ENCODE measurements at places on chromosomes 3 and 15.
A peak's percentile ranks its signal among the peaks of the same experiment; 100 is the strongest.

- DNase-seq = no peak
These were observed 20.3 kb upstream of the MAP3K13 start for GRCh38 chr3:185342459-185343174.

- no peak for DNase-seq
These were observed 155.9 kb downstream of the RBMS3 start for GRCh38 chr3:29436612-29437323.

DNA sequence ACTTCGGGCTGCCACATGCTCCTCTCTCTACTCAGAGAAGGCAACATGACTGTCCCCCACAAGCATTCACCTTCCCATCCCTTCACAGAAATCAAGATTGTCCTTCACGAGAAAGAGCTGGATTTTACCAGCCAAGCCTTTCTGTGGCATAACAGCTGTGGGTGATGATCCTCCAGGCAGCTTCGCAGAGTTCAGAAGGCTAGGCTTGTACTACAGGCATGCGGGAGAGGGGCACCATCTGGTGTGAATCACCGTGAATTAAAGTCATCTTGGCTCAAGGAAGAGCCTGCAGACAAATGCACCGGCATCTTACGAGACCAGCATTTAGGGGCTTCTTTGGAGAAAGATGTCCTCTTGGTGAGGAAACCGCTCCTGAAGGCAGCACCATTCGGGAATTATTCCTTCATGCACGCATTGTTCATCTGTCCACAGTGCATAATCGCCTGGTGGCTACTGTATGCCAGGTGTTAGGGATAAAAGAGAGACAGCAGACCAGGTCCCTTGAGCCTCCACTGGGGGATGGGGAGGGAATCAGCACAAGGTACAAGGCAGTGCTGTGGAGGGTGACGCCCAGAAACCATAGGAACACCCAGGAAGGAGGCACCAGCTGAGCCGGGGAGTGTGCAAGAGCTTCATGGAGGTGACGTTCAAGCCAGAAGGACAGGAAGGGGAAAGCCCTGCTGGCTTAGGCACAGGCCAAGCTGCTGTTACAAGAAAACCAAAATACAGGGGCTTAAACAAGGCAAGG is 108.6 kb downstream of the TMEM266 start:
- no peak for DNase-seq

DNA sequence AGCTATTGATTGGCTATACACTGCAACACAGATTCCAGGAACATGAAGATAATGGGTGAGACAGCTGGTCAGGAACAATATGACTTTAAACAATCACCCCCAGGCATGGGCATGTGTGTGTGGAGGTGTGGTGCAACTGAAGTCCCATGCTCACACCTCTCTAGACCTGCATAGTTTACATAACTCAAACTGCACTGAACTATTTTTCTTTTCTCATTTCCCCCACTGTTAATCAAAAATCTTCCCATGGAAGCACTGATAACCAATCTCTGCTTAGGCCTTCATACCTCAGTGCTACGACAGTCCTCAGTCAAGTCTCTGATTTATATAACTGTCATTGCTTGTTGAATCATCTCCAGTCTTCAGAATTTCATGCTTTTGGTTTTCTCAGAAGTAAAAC is 600.2 kb downstream of the NTRK3 start:
- no peak for DNase-seq

DNA sequence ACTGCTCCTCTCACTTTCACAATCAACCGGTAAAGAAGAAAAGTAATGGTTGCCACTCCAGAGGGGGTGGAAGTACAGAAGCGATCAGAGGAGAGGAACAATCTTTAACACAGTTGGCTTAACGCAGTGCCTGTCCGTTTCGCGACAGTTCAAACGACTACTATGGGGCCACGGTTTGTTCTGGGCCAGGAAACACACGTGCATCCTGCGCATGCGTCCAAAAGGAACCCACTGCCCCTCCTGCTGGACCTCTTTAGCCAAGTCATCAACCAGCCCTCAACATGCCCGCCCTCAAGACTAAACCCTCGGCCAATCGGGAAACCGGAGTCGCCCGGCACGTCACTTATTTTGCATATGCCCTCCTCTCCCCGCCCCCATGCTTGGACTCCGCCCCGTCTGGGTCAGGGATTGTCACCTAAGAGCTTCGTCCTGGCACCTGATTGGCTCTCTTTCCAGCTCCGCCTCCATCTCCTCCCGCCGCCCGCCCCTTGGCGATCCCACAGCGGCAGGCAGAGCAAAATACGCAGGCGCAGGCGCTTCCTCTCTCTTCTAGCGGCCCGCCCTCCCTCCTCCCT is 345 bp upstream of the CDV3 start:
- peak; percentile 100 for DNase-seq

DNA sequence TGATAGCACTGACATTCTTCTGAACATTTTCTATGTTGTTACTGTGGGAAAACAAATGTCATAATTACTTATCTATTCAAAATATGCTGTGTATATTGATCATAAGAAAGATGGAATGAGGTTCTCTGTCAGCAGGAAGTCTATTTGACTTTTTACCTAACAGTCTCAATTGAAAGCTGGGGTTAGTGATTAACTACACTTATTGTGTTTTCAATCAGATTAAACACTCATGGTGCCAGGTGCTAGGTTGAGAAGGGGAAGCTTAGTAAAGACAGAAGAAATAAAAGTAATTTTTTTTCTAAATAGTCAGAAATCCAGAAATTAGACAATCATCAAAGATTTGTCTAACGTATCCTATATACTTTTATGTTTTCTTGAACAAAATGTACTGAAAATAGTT is 281.0 kb upstream of the NR2E3 start:
- no peak for DNase-seq

DNA sequence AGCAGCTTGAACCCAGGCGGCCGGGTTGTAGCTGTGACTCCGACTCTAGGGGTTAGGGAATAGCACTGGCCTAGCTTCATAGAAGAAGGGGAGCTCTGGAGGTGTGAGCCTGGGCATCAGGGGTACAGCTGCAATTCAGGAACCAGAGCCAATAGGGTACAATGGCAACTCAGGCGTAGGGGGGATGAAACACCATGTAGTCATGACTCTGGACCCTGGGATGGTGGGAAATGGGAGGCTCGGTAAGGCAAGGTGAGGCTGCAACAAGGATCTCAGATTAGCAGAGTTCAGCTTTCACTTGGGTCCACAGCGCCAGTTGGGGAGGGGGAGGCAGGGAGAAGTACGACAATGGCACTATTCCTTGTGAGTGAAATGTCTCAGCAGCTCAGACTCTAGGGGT is 210.2 kb upstream of the LYSMD4 start:
- DNase-seq = no peak

GRCh38 chr15:59833366-59833765 is 144.2 kb upstream of the BNIP2 start:
- DNase-seq = no peak

DNA sequence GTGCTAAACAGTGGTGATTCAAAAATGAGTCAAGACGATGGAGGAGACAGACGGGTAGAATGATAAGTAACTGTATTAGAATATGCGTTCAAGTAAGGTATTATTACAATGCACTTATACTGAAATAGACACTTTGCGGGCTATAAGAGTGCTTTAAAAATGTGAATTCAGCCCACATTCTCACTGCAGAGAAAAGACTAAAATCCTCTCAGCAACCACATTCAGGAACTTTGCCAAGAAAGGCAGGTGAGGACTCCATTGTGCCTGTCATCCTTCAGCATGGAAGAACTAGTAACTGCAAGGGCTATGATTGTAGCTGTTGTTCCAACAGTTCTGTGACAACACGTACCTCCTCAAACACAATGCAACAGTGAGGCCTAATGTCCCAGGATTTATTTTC is 272.0 kb downstream of the RORA start:
- no peak for DNase-seq

DNA sequence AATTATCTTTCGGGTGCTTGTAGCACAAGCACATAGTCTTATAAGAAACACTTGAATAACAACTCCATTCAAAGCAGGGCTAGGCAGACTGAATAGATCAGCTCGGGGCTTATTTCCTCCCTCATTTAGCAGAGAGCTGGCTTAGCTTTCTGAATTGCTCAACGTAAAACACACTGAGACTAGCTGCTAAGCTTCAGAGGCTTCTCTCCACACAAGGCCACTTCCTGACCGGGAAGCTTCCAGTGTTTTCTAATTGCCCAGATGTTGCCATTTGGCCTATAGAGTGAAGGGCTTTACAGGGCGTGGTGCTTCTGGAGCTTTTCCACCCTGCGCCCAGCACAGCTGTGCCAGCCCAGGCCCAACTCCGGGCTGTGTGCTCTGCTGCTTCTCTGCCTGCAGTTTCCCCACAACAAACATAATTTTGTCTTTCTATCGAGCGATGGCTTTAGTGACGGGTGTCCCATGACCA is 16.6 kb downstream of the FAM240A start:
- DNase-seq = no peak

DNA sequence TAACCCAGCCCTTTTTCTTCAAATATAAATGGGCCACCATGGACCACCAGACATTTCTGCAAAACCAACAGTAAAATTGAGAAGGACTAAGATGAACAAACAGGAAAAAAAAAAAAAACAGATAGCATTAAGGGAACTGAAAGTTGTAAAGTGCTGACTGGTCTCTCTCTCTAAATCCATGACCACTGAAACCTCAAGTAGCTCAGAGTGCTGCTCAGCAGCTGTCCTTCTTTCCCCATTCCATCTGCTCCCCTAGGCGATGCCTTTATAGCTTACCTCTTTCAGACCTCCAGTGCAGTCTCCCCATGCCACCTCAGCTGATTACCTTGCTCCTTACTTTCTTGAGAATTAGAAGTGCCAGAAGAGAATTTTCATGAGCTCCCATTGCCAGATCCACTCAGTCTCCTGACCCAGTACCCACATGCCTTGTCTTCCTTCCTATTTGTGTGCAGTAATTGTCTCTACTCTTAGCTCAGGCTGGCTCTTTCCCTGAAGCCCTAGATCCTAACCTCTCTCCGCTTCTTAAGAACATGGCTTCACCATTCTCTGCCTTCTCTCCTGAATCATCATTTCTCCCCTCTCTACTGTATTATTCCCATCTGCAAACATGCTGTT is 23.9 kb upstream of the XIRP1 start:
- no peak for DNase-seq

- DNase-seq = no peak
These were observed 41.1 kb upstream of the SKOR1 start for GRCh38 chr15:67784090-67784781.

All from left cardiac atrium (tissue), 4 donors.